ENCODE measurements at places on chromosomes 2 and 18.

DNA sequence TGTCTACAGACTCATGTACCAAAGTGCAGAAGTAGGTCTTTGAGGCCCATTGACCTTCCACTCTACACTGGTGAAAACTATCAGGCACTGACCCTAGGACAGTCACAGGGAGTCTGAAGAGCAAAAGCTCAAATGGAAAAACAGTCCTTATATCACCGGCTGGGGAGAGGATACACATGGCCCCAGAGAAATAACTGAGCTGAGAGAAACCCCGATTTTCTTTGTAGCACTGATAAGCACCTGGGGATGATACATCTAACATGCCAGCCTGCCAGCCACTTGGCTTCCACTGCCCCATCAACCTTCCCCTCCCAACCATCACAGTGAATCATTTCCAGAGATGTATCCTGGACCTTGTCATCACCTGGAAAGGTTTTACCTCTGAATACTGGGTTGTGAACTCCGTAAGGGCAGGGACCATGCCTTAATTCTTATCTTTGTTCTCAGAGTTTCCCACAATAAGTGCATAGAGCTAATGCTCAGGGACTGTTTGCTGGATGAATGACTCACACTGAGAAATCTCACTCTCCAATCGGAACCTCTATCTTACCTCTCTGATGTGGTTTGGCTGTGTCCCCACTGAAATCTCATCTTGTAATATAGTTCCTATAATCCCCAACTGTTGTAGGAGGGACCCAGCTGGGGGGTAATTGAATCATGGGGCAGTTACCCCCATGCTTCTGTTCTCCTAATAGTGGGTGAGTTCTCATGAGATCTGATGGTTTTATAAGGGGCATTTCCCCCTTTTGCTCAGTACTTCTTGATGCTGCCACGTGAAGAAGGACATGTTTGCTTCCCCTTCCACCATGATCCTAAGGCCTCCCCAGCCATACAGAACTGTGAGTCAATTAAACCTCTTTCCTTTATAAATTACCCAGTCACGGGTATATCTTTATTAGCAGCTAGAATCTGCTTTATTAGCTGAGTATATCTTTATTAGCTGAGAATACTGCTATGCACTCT, 37.1 kb downstream of the EVA1A start:
- DNase-seq, result no peak

DNA sequence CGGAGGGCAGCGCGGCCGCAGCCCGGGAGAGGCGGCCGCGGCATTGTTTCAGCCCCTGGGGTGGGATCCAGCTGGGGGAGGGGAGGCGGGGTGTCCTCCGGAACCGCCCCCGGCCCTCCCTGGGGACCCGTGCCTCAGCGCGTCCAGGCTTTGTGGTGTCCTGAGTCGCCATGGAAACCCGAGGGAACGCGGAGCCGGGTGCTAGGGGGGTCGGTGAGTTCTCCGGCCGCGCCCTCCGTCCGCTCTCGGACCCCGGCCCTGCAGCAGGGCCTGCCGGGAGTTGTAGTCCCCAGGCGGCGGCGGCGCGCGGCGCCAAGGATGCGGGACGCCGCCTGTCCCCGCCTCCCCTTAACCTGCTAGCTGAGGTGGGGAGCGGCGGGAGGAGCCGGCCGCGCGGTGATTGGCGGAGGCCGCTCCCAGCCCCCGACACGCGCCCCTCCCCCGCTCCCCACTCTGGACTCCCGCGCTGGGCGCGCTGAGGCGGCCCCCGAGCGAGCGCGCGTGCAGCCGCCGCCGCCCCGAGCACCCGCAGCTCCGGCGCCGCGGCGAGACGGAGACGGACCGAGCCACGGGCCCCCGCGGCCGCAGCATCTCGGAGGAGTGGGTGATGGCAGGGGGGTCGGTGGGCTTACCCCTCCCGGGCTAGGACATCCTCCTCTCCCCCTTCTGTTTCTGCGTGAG, at the start of gene DPYSL5:
Gene DPYSL5 (plus strand): TSS at position 478 of the 681 bp plus-strand sequence. CDS start 50,368 bp downstream, outside the sequence.
- no peak for DNase-seq

DNA sequence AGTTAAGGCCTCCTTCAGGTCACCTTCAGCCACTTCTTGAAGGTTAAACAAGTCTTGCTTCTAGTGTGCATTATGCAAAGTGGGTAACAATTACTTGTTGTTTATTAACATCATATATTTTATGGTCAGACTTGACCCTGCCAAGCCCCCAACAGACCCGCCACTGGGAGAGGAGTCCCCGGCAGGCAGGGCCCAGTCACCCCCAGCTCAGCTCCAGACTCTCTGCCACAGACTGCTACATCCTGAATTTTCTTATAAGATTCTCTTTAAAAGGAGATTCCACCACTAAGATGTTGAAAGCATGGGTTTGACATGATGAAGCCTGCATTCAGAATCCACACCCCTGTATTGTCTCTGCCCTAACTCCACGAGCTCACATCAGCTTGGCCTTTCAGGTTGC, 174.3 kb upstream of the ARL4C start:
- DNase-seq, result no peak

- no peak for DNase-seq
Observed at GRCh38 chr2:45729753-45730512, 78.5 kb downstream of the PRKCE start.

DNA sequence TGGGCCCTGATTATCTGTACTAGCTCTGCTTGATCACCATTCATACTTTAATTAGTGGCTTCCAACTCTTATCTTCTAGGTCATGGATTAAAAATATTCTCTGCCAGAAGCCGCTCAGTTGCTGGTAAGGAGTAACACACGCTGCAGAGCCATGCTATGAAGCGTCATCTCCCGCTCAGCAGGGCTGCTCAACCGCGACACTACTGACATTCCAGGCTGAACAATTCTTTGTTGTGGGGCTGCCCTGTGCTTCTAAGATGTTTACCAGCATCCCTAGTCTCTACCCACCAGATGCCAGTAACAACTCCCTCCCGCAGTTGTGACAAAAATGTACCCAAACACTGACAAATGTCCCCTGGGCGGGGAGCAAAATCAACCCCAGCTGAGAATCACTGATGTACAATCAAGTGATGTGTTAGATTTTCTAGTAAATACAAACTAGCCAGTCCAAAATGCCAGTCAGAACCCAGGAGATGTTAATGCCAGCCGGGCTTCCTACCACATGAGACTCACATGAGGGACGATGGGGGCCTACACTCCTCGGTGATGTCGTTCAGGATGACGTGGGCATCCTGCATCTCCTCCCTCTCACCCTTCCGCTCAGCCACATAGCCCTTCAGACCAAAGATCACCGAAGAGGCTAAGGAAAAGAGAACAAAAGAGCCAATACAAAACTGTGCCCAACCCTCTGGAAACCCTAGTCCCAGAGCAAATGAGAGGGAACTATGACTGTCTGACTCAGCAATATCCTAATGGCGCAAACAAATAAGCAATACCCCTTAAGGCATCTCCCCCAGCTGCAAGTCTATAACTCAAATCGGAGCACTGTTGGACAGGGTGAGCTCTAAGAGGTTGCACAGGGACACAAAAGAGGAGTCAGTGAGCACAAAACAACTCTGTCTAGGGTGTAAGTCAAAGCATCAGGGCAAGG, 15.6 kb downstream of the ILKAP start:
- no peak for DNase-seq

- no peak for DNase-seq
Observed at GRCh38 chr2:2914252-2914651, 463.4 kb downstream of the EIPR1 start.

GRCh38 chr18:56835331-56835730, 184.2 kb downstream of the WDR7 start:
- DNase-seq, result no peak

- no peak for DNase-seq
Observed at GRCh38 chr2:224217962-224218347, 178.9 kb upstream of the SERPINE2 start.

GRCh38 chr2:120360307-120360855, 14.4 kb downstream of the INHBB start:
- DNase-seq, result no peak

DNA sequence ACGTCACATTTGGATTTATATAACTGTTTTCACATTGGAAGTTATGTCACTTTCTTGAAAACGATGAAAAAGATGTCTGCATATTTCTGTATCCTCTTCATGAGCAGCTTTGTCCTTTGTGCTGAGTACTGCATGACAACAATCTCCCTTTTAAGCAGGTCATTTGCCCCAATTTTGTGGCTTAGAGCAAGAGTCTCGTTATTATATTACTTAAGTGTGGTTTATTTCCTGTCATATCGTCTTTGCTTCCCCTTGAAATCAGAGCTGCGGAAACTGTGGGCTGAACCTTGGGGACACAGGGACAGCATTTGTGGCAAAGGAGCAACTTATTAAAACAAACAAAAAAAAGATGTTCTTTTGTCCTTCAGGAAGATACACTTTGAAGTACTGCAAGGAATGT, 254.0 kb upstream of the DSEL start:
- DNase-seq, result no peak

DNA sequence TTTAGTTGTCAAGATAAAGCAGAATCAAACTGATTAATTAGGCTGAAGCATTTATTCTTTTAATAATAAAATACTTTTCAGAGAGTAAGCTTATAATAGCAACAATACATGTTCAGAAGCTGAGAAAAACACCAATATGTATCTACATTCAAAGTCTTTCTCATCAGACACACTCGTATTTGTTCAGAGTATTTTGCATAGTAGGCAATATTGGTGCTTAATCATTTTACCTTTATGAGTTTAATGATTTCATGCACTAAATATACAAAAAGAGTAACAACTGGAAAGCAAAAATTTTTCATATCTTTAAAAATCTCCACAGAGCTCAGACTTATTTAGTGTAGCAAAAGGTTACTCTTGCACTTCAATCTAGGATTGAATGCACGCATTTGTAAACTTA, 313.9 kb downstream of the ZEB2 start:
- no peak for DNase-seq

GRCh38 chr2:45616658-45617411, 5.8 kb upstream of the SRBD1 start:
- no peak for DNase-seq

DNA sequence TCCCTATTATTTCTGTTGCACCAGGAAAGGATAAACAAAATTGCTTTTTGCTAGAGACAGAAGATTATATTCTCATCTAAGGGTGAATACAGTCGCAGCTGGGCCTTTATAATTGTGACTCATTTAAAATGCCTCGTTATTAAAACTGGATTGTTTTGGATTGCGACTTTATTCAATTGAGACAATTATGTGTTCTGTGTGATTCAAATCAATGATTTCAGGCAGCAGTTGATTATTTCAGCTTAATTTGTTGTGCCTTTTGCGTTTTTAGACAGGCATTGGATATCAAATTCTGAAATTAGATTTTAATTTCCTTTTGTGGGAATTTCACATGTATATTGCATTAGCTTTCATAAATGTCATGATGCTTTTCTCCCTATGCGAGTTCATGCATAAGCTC, 778.1 kb upstream of the SOX11 start:
- DNase-seq, result no peak

DNA sequence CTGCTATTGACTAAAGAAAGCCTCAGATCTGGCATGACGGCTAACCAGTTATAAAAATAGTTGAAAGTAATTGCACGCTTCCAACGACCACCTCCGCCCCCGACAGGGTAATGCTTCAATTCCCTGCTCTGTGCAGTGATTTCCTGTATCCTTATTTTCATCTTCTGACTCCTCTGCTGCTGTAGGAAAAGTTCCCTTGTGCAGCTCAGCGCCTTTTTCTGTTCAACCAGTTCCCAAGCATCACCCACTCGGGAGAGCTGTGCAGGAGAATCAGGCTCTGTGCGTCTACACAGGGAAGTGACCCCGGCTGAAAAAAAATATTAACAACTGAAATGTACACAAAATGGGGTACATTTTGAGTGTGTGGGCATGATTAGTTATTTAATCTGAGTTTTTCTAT, 91.3 kb upstream of the COPS8 start:
- DNase-seq, result no peak

DNA sequence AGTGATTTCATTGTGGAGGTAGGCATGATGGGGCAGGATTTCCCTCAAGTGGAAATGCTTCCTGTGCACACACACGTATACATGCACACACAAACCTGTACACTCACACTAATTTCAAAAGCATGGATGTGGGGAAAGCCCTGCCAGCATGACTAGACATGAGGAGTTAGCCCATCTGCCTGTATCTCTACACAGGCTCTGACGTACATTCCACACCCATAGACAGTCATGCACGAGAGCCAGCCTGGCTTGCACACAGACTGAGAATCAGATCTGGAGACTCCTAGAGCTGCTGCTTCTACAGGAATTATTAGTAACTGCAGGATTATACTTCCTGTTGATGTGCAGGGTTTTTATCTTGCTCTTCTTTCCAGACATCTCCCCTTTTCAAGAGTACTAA, 27.3 kb upstream of the NFU1 start:
- DNase-seq, result no peak

DNA sequence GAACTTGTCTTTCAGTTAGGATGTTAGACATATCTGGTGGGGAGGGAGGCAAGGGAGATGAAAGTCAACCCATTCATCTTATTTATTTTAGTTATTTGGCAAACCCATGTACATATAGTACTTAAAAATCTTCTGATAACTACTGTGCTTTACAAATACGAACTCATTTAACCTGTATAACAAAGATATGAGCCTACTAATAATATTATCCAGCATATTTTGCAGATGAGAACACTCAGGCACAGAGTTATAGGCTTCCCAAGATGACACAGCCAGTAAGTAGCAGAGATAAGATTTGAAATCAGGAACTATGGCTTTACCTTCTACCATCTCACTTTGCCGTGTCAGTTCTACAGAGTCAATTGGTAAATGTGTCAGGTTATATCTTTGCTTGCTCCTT, 262.6 kb upstream of the DOK6 start:
- no peak for DNase-seq

DNA sequence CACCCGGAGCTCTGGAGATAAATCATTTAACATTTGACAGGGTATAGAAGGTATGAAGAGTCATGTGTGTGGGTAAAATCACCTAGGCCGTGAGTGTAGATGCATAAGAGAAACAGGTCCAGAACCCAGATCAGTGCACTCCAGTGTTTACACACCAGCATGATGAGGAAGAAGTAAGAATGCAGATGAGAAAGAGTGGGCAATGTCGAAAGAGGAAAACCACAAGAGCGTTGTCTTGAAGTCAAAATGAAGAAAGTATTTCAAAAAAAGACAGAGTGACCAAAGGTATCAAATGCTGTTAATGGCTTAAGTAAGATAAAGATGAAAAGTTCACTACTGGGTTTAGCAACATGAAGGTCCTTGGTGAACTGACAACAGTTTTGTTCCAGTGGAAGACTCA, 32.0 kb upstream of the PLB1 start:
- DNase-seq, result no peak

DNA sequence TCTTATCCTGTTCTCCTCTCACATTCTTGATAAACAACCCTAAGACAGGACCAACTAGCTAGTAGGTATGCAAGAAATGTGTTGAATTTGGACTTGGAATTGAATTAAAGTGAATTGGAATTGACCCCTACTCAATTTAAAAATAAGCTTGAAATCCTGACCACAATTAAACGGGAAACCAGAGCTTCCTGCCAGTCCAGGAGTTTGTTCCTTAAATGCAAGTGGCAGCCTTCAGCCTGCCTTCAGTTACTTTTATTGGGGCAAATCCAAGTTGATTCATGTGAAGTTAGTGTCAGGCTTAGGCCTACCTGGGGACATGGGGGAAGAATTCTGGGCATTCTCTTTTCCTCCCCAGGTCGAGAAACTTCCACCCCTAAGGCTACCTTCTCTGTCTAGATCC, 457.6 kb downstream of the BCL11A start:
- DNase-seq, result no peak

- DNase-seq, result no peak
Observed at GRCh38 chr2:136399667-136400289, 281.8 kb upstream of the CXCR4 start.

- no peak for DNase-seq
Observed at GRCh38 chr18:78703291-78703690, 276.3 kb upstream of the SALL3 start.

All from effector CD4-positive, alpha-beta T cell (primary cell).